ENCODE measurements at places on chromosomes 6 and 20.

GRCh38 chr20:19820555-19821211, 62.6 kb downstream of the RIN2 start:
- DNase-seq = no peak

DNA sequence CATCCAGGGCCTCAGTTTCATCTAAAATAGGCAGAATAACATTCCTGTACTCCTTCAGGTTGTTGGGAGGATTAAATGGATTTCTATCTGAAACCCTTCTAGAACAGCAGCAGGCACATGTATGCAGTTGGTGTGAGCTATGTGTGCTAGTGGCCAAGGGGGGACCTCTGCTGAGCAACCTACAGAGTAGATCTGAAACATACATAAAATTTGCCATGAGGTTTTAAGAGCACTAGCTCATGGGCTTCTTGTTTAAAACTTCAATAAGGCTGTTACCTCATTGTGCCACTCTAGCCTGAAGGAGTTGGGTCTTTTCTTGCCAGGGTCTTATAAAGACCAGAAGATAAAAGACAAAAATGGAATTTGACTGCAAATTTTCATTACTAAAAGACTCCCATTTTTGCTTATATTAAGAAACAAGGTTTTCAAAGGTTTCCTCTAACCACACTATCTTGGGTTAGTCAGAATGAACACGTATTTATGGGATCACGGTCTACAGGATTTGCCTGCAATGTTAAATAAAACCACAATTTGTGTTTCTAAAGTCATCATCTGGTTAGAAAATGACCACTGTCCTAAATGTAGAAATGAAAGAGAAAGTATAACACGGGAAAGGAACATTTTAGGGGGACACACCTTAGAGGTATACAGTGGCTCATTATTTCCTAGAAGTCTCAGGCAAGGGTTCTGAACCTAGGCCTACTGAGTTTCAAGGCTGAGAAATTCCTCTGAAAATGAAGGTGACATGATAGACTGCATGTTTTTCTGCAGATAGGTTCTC, 144.9 kb upstream of the OLIG3 start:
- DNase-seq = no peak

DNA sequence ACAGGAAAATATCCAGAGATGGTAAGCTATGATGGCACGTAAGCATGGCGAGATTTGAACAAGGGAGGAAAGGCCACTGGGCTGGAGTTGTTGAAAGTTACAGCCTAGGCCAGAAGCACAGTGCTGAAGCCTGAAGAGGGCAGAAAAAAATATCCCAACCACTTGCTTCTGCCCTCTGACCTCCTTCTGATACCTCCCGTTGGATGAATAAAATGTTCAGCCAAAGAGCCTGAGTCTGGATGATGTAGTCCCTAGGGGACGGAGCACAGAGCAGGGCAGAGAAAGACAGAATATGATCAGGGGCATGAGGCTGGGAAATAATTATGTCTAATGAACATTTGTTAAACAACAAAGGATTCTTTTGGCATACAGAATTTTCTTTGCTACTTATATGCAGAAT, 19.7 kb downstream of the KLHL31 start:
- DNase-seq = no peak

DNA sequence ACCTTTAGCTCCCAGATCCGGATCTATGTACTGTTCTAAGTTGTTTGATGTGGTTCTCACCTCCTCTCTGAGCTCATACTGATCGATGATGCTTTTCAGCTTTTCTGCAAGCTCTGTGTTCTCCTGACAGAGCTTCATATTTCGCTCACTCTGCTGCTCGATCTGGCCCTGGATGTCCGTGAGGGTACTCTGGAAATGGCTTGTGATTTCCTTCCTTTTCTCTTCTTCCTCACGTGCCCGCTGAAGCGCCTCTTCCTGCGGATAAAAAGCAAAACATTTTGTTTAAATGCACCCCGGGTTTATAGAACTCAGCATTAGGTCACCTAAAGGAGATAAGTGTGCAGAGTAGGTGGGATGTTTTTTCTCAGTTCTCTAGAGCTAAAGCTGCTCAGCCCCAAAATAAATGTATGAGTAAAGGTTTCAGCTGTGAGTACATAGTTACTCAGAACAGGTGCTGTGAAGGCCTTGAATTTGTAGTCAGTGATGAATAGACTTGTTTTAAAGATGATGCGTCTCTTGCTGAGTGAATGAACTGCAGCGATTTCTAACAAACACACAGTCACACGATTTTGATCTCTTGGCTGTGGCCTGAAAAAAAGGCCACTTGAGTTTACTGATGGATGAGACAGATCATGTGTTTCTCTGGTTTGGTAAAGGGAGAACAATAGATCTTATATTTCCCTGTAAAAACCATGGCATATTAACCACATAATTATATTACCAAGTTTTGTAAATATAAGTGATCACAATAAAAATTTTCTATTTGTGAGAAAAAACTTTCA, 29.1 kb downstream of the TXLNB start:
- no peak for DNase-seq

DNA sequence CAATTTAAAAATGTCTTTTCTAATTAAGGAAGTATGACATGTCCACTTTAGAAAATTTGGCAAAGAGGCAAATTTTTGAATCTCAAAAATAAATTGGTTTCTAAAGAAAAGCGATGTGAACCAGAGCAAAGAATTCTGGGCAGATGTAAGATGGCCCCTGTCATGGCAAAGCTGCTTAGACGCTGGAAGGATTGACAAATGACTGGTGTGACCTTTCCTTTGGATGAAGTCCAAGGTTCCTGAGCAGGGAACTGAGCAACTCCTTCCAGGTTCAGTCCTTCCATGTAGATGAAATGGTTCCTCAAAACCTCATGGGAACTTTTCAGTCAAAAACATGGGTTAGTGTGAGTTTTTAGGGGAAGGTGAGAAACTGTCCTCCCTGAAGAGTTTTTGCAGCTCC, 25.1 kb downstream of the BRPF3 start:
- no peak for DNase-seq

DNA sequence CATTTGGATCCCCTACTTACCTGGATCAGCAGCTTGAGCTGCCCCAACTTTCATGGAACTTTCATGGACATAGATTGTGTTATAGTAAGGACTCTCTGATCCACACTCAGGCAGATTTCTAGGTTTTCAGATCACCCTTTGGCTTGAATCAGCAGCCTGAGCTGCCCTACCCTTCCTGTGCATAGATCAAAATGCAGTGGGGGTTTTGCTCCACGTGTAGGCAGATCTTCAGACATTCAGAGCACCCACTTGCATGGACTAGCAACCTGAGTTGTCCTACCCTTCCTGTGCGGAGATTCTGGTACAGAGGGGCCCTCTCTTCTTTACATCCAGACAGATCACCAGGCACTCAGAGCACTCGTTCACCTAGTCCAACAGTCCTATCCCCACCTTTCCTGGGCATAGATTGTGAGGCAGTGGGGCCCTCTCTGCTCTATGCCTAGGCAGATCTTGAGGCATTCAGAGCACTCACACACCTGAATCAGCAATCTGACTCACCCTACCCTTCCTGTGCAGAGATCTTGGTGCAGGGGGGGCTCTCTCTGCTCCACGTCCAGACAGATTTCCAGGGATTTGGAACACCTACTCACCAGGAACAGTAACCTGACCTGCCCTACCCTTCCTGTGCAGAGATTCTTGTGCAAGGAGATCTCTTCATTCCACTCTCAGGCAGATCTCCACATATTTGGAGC, 705.2 kb upstream of the NRSN1 start:
- DNase-seq = no peak

DNA sequence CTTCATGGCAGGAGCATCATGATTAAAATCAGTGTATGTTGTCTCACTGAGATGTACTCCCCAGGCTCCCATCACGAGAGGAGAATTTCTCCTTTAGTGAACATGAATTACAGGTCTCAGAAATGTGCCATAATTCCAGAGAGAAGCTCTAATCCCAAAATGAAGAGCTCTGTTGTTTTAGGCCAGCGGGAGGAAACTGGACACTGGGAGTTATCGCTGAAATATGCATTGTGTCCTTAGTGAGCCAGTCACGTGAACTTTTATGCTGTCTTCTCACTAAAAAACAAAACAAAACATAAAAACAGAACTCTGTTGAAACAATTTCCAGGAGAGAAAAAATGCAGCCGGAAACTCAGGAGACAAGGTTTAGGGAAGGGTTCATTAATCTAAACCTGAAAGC, 315.7 kb upstream of the NT5E start:
- no peak for DNase-seq

DNA sequence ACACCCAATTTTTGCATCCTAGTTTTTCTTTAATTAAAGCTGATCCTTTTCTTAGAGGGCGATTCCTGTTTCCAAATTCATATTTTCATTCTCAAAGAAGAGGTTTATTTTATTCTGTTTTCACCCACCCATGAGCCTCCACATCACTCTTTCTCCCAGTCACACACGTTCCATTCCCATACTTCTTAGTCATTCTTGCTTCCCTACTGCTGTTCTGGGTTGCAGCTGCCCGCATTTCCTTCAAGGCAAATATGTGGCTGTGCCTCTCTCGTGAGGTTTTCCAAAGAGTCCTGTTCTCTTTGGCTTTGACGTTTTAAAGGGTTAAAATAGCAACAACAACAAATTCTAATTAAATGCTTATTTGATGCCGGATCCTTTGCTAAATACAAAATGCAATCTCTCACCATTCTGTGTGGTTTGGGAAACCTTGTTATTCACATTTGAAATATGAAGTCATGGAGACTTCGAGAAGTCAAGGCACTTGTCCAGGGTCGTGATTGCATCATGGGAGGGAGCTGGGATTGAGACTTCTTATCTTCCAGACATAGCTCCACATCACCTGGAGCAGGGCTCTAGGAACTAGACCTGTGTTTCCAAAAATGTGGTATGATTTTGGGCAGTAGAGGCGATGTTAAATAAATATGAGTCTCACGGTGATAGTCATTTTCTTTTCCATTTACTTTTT, 126.6 kb downstream of the DOK5 start:
- DNase-seq = no peak

GRCh38 chr20:37366743-37367142, 20.8 kb downstream of the SRC start:
- no peak for DNase-seq

GRCh38 chr20:40754339-40754943, 65.4 kb upstream of the MAFB start:
- DNase-seq = no peak

- no peak for DNase-seq
Observed at GRCh38 chr6:117549611-117550010, 52.7 kb downstream of the GOPC start.

DNA sequence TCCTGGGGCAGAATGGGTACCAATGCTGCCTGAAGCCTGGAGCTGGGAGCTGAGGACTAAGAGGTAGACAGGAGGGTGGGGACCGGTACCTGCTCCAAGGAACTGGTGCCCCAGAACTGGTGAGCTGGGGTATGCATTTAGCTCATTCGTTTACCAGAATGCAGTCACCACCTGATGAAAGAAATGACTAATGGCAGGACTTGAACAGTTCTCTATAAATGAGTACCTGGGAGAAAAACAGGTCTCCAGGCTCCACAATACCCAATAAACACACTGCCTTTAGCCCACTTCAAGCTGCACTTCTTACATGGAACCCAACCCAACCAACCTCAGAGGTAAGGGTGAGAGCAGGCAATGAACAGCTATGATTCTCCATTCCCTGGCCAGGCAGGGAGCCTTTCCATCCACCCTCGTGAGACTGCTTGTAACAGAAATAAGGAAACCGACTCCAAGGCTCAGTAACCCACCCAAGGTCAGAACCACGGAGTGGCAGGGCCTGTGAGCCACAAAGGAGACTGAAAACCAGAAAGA, 15.4 kb downstream of the FKBP1A start:
- no peak for DNase-seq

DNA sequence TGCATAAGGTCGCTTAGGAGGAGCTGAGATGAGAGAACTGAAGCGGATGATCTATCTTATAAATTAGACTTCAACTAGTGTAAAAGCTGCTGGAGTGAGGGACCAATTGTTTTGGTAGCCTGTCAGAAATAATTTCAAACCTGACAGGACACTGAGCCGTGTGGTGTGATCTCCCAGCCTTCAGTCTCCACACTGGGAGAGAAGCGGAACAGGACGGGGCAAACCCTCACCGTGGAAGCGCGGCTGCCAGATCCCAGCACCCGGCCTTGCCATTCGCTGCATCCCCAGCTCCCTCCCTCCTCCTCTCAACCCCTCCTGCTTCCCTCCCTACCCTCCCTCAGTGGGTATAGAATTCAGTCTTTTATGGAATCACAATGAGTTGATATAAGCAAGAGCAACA, 900.1 kb upstream of the SLC35B3 start:
- no peak for DNase-seq

DNA sequence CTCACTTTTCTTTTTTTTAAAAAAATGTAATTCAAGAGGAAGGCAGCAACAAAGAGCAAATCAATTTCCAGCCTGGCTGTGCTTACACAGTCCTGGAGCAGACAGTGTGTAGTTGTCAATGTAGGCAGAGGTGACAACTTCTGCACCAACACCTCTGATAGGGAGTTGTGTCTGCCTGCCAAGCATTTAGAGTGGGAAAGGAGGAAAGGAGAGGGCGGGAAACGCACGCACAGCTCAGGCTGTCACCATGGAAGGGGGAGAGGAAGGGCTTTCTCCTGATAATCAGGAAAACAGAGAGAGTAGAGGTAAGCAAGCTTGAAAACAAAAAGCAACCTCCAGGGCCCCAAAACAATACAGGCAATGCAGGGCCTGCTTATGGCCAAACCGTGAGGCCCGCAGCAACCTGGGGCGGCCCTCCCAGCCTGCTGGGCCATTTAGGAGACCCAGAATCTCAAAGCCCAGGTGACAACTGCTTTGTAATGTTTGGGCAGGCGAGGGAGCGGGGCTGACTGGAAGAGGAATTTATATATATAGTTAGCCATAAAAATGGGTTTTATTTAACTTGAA, 41.5 kb upstream of the GFOD1 start:
- no peak for DNase-seq

- DNase-seq = no peak
Observed at GRCh38 chr20:49460916-49461315, 21.6 kb downstream of the KCNB1 start.

- DNase-seq = no peak
Observed at GRCh38 chr6:39657355-39658135, 67.7 kb downstream of the KIF6 start.

- DNase-seq = no peak
Observed at GRCh38 chr20:36720510-36720909, 25.4 kb downstream of the NDRG3 start.

GRCh38 chr20:11296221-11296620, 621.5 kb upstream of the BTBD3 start:
- no peak for DNase-seq

DNA sequence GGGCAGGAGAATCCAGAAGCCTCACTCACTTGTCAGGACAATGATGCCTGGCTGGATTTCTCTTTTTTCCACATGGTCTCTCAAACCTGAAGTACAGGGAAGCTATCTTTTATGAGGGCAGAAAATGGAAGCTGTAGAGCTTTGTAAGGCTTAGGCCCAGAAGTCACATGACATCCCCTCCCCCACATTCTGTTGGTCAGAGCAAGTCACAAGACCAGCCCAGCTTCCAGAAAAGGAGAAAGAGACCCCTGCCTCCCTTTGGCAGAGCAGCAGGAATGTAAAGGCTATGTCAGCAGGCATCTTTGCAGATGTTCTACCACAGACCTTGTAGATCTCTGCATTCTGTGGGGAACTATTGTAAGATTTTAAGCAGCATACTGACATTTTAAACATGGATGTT, 245.5 kb downstream of the SLC35F1 start:
- DNase-seq = no peak

- no peak for DNase-seq
Observed at GRCh38 chr20:10558635-10559187, 115.1 kb downstream of the JAG1 start.

All from HepG2 (cell line).